Vagina (tissue), 2 donors: ENCODE measurements at places on chromosomes 5 and 9.

- no peak for DNase-seq
Measured at GRCh38 chr5:478369-478981, 35.5 kb downstream of the EXOC3 start.

DNA sequence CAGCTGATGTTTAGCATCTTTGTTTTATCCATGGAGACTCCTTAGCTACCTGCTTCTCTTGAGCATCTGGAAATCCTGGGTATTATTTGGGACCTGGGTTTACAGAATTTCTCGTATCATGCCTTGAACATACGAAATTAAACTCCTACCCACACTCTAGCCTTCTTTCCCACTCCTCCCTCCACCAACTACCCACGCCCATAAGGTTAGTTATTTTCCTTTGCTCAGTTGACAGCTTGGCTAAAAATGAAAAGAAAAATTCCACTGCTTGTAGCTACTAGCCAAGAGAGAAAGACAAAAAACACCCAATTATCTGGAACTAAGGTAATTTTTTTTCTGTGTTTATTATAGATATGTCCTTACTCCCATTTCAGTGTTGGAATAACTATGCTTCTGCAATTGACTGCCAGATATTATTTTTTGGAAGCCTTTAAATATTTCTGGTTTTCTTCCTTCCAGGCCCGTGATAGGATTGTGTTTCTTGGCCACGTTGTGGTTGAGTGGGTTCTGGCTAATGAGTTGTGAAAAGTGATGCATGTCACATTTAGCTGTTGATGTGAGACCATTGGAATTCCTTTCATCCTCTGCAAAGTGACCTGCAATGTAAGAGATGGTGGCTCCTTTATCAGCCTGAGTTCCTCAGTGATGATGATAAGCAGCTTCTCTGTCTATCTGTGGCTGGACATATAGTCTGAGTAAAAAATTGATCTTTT is 308.1 kb downstream of the LRRC70 start:
- DNase-seq: no peak

DNA sequence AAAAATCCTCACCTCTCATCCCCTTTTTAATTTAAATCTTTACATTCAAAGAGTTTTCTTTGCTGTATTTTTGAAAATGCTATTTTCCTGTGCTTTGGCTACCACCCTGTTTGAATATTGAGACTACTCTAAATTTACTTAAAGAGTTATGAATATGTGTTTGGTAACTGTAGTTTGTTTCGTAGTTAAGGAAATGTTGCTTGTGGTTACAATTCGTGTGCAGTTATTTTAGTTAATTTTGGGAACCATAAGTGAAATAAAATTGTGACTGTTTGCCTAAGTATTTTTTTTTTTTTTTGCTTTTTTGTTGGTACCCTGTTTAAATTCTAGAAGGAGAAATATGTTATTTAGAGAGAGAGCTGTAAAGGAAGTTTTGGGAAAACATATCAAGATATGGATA is 78.7 kb downstream of the XRCC4 start:
- DNase-seq: no peak

GRCh38 chr9:700365-701282 is 140.9 kb upstream of the DMRT1 start:
- DNase-seq: no peak

DNA sequence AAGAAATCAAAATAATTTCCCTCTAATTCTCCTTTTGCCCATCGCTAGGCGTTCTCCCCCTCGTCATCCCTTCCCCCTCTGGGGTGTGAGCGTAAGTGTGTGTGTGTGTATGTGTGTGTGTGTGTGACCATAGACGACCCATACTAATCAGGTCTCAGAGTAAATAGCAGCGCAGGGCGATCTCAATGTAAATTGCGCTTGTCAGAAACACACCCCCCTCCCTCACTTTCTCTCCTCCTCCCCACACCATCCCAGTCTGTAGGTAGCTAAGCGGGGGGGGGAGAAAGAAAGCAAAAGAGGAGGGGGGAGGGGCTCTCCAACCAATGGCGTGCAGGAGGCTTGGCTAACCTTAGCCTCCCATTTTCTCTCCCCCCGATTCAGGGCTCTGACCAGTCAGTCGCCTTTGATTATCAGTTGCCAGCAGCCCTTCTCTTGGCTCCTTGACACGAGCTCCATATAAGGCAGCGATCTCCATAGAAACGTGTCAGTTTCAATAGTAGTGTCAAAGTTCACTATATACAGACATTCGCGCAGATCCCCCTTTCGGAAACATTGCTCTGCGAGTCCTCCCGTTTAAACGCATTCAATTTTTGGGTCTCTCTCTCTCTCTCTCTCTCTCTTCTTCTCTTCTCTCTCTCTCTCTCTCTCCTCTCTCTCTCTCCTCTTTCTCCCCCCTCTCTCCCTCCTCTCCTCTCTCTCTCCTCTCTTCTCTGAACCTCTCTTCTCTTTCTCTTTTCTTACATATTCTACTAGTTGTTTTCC is at the start of gene NR2F1:
Gene NR2F1, plus strand, starts transcription at position 546 of the 762 bp plus-strand sequence. CDS start 1,802 bp downstream, outside the sequence.
- peak; percentile 97 for DNase-seq

- no peak for DNase-seq
Measured at GRCh38 chr9:31542384-31543055, 841.9 kb upstream of the ACO1 start.

DNA sequence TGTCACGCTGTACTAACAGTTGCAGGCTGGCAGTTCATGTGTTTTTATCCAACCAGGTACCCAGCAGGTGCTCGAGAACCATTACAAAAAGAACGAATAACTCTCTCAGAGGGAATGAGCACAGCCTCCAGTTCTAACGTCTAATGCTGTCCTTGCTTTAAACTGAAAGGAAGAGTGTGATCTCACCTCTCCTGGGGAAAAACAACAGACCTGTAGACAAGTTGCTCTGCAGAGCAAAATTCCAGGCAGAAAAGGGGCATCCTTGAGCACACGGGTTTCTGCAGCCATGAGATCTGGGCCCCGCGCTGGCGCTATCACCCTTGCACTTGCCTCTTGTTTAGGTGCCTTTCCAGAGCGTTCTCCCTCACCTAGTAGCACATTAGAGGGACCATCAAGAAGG is 92.5 kb upstream of the DNAH5 start:
- no peak for DNase-seq

- DNase-seq: no peak
Measured at GRCh38 chr5:32190095-32190494, 16.0 kb upstream of the GOLPH3 start.

GRCh38 chr5:136674178-136674577 is 308.8 kb upstream of the TRPC7 start:
- DNase-seq: no peak

GRCh38 chr5:132760049-132760420 is 12.8 kb downstream of the CCNI2 start:
- DNase-seq: no peak

- DNase-seq: no peak
Measured at GRCh38 chr5:32241034-32241783, 67.1 kb upstream of the GOLPH3 start.

DNA sequence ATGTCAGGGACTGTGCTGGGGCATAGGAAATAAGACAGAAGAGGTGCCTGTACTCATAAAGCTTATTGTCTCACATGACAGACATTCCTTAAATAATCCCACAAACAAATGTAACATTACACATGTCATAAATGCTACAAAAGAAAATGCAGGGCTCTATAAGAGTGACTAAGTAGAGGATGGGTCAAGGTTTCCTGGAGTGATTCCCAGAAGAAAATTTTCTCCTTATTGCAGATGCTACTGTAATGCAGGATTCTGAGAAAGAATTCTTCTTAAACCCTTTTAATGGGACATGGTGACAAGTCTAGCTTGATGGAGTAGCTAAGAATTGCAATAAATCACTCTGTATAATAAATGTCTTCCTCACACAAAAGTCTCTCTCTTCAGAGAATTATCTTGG is 55.7 kb downstream of the SH3TC2 start:
- no peak for DNase-seq

- no peak for DNase-seq
Measured at GRCh38 chr9:8036914-8037524, 237.4 kb upstream of the DMAC1 start.

DNA sequence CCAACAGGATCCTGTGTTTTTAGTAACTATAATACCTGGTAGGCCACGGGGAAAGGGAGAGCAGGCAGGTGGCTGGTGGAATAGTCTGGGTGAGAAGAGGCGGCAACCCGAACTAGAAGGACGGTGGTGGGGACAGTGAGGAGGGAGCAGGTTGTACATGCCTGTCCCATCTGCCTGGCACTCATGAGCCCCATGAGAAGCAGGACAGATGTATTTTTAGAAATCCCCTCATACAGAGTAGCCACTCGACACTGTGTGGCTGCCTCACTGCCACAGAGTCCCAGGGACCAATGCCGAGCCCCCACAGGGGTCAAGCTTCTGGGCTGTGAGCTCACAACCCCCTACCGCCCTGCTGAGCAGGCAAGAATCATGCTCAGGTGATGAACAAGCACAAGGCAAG is 136.6 kb downstream of the SEC61B start:
- DNase-seq: no peak

- DNase-seq: no peak
Measured at GRCh38 chr9:120385606-120386389, 194.2 kb downstream of the CDK5RAP2 start.

DNA sequence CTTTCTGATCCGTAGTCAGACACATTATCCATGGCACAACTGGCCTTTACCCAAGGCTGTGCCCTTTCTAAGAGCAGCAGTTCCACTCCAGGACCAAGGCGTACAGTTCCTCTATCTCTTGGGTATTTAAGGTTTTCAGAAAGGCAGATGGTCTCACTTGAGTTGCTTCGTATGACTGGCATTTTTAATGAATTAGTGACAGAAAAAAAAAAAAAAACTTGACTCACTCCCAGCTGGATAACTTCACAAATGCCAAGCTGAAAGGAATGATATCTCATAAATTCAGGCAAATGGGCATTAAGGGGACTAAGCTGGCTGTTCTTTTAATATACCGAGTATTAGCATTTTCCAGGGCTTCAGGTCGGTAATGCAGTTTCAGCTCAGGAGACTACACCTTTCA is 60.7 kb downstream of the SLC24A2 start:
- no peak for DNase-seq

DNA sequence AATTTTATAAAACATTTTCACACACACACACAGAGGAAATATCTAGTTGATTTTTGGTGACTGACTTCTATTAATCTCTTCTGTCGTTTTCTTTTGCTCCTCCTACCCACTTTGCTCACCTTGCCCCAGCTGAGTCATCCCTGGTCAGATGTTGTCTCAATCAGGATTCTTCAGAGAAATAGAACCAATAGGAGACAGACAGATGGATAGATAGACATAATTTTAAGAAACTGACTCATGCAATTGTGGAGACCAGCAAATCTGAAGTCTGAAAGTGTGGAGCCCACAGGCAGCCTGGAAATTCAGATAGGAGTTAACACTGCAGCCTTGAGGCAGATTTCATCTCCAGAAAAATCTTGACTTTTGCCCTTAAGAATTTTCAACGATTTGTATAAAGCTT is 37.0 kb upstream of the PIK3R1 start:
- no peak for DNase-seq
